ENCODE measurements at places on chromosomes 7 and 10.

DNA sequence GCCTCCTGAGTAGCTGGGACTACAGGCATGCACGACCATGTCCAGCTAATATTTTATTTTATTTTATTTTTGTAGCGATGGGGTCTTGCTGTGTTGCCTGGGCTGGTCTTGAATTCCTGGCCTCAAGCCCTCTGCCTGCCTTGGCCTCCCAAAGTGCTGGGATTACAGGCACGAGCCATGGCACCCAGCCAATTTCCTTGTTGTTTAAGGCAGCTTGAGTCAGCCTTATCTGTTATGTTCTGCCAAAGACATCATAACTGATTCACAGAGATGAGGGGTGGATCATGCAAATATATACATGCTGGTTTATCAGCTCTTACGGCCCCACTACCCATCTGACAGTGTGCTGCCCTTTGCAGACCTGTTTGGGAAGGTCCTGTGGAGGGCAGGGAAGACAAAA is 826.7 kb downstream of the TYW1 start:
- no peak overlapping the region for H3K4me3 ChIP-seq
- peak; percentile 46 for DNase-seq
- H3K4me1 ChIP-seq = no peaks in the 10 kb centered on the region
- H3K27ac ChIP-seq = no peak overlapping the region

- no peak overlapping the region for H3K27ac ChIP-seq
- no peak overlapping the region for H3K4me3 ChIP-seq
- no peaks in the 10 kb centered on the region for H3K36me3 ChIP-seq
- peaks cover 14% of the 10 kb centered on the region for H3K4me1 ChIP-seq
Observed at GRCh38 chr10:87695074-87695473, 35.4 kb downstream of the PAPSS2 start.

- peak overlapping the region; percentile 52 for H3K4me3 ChIP-seq
- no peaks in the 10 kb centered on the region for H3K27me3 ChIP-seq
- H3K27ac ChIP-seq = peak overlapping the region; percentile 55
- H3K36me3 ChIP-seq = no peaks in the 10 kb centered on the region
- no peaks in the 10 kb centered on the region for H3K4me1 ChIP-seq
- peak; percentile 29 for DNase-seq
Observed at GRCh38 chr10:65570143-65571010, 1355.5 kb upstream of the LRRTM3 start.

DNA sequence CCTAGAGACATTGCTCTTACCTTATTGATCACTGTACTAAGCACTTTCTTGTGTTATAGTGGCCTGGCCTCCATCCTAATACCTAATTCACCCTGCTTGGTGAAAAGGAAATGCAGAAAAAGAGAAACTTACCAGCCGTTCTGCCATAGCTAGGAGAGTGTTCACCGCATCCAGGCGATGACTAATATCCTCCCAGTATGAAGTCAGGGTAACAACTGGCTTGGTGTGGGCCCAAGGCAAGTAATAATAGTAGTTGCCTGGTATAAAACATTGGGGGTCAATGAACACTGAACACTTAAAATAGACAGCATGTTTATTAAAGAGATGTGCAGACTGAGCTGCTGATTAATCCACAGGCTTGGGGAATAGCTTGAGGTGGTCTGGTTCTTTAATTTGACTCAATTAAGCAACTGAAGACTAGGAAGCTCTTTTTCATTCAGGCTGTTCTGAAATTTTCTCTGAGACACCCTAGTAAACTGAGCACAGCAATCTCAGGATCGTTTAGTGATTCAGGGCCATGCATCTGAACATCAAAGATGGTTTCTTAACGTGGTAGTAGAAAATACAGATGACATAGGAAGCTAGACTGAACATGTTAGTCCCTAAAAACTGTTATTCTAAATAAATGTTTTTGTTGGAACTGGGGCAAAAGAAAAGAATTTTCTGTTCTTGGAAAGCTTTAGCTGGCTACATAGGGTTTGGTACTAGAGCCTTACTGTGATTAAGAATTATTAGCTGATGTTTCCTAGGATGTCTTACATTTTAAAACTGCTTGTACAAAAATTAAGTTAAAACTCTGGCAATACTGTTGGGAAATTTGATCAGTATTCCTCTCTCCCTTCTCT is 102.2 kb downstream of the MYOF start:
- peaks cover 12% of the 10 kb centered on the region for H3K36me3 ChIP-seq
- DNase-seq = no peak
- no peak overlapping the region for H3K27ac ChIP-seq
- H3K27me3 ChIP-seq = no peaks in the 10 kb centered on the region
- peaks cover 36% of the 10 kb centered on the region for H3K4me1 ChIP-seq
- no peak overlapping the region for H3K4me3 ChIP-seq

All from stomach (tissue), 19 donors.